ENCODE measurements at places on chromosomes 16 and 17.

DNA sequence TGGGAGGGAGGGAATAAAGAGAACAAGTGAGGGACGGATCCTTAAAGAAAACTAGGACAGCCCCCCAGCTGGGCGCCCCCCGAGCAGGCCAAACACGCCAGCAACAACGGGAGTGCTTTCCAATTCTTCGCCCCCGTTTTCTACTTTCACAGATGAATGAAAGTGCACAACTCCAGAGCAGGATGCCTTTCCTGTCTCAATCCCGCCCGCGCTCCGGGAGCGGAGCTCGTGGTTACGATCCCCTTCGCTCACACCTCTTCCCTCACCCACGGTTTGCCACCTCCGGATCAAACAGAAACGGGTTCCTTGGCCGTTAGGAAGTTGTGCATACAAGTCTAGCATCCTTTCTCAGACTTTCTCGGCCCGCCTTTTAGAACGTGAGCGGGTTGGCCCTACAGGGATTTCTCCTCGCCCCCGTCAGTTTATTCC is 680 bp downstream of the SKA2 start:
- no peak for DNase-seq

GRCh38 chr17:77846531-77847085 is 111.9 kb upstream of the TNRC6C start:
- no peak for DNase-seq

GRCh38 chr16:22677024-22677830 is 136.7 kb upstream of the HS3ST2 start:
- no peak for DNase-seq

DNA sequence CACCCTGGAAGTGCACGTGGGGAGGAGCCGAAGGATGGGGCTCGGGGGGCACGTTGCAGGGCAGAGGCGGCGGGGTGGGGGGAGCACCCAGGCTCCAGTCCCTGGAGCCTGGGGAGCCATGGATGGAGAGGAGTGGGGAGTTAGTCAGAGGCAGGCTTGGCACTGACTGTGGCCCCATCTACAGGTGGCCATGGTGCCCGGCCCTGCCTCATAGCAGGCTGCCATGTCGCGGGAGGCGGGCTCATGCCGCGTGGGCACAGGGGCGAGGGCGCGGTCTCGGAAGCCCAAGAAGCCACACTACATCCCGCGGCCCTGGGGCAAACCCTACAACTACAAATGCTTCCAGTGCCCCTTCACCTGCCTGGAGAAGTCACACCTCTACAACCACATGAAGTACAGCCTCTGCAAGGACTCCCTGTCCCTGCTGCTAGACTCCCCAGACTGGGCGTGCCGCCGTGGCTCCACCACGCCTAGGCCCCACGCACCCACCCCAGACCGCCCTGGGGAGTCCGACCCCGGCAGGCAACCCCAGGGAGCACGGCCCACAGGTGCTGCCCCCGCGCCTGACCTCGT is 3.0 kb downstream of the PRR35 start:
- DNase-seq = no peak

DNA sequence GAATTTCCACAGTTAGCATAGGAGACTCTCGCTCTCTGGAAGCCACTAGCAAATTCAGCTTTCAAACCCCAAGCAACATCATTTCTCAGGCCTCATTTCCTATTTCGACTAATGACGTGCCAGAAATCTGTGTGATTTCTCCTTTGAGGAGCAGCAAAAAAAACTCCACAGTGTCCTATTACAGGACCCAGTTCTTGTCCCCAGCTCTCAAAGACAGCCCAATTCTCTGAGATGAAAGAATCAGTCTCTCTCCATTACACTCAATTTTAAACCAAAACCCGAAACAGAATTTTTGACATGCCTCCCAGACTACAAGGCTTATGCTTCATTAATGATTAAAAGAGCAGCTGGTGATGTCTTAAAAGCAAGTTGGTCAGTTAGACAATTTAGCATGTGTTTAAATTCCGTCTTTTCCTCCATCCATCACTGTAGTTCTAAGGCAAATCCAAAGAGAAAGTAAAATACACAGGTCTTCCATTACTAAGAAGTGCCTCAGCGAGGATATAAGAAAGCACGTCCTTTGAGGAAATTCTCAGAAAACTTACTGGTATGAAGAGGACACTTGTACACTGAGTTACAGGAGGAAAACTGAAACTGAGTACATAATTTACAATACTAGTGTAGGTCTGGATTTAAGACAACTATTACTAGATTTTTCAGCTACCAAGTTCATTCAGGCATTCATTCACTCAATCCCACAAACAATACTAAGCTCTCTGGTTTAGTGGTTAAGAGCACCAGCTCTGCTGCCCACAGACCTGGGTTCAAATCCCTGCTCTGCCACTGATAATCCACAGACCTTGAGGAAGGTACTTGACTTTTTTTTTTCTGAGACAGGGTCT is 12.5 kb downstream of the TOM1L2 start:
- DNase-seq = no peak

GRCh38 chr16:1167276-1168107 is 14.6 kb downstream of the CACNA1H start:
- no peak for DNase-seq

- DNase-seq = no peak
Observed at GRCh38 chr17:70271200-70271599, 101.9 kb downstream of the KCNJ2 start.
